ENCODE measurements at places on chromosomes 2 and 18.

- DNase-seq = no peak
These were observed 175.8 kb downstream of the IRS1 start for GRCh38 chr2:226623587-226624368.

DNA sequence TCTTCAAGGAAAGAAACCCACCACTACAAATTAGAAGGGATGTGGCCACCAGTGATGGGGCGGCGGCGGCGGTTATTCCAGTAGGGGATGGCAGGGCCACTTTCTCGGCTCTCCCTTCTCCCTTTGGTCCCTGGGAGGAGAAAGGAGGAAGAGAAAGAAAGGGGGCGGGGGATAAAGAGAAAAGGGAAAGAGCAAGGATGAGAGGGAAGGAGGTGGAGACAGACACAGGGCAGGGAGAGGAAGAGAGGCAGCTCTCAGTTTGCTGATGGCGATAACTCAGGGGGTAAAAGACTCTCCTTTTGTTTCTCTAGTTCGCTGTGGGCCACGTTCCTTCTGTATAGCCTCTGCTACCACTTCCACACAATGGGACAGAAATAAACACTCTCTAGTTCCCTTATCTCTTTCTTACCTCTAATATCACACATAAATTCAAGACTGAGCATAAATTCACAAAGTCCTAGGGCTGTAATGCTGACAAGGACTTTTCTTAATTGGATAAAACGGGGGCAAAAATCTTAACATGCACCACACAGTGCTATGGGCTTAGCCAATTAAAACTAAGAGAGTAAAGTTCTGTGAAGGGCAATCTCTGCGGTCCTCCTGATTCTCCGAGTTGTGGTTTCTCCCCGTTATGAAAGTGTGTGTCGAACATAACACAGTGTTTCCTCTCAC lies 14.6 kb downstream of the SFT2D3 start:
- DNase-seq = no peak

DNA sequence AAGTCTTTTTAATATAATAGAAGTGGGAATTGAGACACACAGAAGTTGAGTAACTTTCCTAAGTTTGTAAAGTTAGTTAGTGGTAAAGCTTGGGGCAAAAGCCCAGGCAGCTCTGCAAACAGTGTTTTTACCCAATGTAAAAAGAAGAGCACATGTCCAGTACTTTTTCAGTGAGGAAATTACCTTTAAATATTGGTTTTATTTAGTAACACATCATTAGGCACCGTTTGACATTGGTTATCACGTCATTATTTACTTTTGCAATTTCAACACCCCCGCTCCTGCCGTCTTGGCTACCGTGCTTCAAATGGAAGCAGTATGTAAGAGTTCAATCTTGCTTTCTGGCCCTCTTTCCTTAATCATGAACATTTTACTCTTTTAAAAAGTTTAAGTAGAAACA lies 807.9 kb downstream of the EPHA4 start:
- no peak for DNase-seq

DNA sequence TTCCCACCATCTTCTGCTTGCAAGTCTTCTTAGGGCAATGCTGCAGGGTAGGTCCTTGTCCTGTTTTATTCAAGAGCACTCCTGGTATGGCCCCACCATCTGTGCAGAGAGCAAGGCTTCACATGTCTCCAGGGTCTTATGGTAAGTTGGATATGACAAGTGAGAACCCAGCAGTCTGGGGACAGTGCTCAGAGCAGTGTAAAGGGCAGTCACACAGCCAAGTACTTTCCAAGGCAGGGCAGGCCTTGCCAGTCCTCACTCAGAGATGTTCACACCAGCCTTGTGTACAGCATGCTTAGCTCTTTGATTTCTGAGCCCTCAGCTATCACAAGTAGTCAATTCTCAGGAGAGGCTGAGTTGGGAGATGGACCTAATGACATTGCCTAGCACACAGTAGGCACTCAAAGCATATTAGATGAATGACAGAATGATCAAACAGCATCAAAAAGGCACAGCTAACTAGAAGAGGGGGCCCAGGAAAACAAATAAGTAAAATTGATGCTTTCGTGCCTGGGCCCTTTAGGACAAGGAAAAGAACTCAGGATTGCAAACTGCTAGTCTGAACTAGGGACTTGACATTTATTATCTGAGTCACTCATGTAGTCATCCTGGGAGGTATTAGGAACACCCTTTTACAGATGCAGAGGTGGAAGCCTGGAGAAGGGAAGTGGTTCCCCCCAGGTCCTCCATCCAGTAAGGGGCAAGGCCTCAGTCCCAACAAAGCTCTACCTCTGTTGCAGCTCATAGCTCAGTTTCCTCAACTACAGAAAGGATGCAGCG lies 86.7 kb upstream of the CTAGE1 start:
- DNase-seq = no peak

GRCh38 chr18:394987-395362 lies 105.5 kb downstream of the COLEC12 start:
- DNase-seq = no peak

- DNase-seq = no peak
These were observed 767 bp upstream of the CCDC102B start for GRCh38 chr18:68796936-68797690.

- DNase-seq = no peak
These were observed 35.6 kb downstream of the TWIST2 start for GRCh38 chr2:238883421-238883901.

DNA sequence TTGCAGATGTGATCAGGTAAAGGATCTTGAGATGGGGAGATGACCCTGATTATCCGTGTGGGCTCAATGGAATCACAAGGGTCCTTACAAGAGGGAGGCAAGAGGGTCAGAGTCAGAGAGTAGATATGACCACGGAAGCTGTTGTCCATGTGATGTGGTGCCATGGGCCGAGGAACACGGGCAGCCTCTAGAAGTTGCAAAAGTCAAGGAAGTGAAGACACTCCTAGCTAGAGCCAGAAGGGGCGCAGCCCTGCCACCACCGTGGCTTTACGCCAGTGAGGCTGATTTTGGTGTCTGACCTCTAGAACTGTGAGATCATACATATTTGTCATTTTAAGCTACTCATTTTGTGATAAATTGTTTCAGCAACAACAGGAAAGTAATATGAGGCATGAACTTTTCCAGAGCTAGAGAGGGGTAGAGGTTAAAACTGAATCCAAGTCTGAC lies 114.4 kb downstream of the CAPN13 start:
- DNase-seq = no peak

GRCh38 chr2:73414696-73415095 lies 29.1 kb downstream of the ALMS1 start:
- DNase-seq = no peak

DNA sequence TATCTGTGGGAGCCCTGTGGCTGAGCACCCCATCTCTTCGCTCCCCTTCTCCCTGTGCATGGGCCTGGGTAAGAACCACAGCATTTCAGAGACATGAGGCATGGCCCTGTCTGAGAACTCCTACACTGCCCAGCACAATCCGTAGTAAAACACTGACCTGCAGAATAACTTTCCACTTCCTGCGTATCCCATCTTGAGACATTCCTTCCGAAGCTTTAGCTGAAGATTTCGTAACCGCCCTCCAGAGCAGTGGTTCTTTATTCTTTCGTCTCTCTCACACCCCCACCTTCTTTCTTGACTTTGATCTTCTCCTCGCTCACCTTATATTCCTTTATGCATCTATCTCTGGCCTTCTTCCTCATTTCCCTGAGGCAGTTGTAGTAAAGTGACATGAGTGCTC lies 381.1 kb downstream of the HRH4 start:
- no peak for DNase-seq

DNA sequence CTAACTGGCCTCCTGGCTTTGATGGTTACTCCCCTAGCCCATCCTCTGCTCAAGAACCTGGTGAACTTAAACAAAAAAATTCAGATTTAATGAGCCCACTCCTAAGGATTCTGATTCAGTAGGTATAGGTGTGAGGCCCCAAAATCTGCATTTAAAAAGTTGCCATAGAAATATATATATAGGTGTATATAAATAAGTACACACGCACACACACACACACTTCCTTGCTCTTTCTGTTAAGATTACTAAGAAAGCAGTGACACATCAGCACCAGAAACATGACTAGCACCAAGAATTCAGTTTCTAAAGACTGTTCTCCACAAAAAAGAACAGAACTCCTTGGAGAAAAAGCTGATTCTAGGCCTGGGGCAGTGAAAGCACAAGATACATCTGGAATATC lies 17.8 kb downstream of the EML6 start:
- no peak for DNase-seq

GRCh38 chr2:38716185-38716584 lies 35.0 kb downstream of the SRSF7 start:
- no peak for DNase-seq

DNA sequence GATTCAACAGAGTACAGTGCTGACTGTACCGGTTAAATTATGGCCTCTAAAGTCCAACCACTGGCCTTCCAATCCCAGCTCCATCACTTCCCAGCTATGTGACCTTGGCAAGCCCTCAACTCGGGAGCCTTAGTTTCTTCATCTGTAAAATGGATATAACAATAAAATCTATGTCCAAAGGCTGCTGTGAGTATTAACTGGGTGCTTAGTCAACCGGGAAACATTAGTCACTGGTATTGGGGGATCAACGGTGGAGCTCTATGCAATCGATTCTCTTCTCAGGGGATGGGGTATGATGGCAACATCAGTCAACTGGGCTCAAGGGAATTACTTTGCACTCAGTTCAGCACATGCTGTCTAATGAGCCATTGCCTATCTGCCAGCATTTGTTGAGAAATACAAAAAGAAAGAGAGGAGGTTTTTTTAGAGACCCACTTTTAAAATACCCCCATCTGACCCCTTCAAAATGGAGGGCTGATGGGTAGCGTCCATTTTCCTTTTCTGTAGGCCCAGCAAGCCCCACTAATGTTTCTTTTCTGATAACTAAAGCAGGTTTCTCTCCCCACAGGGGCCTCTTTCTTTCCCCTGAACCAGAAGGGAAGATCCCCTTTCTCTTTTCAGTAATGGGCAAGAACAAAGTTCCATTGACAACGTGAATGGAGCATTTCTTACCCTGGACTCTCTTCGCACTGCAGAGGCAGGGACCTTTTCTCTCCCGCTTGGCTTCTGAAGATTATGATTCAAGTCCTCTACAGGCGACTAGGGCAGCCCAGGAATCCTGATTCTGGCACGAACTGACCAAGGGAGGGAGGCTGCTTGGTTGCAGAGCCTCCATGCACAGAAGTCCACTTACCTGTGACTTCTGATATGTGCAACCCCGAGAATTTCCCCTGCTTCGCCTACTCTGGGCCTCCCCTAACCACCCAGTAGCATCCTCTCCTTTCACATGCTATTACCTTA lies 8.7 kb upstream of the AGFG1 start:
- peak; percentile 57 for DNase-seq

DNA sequence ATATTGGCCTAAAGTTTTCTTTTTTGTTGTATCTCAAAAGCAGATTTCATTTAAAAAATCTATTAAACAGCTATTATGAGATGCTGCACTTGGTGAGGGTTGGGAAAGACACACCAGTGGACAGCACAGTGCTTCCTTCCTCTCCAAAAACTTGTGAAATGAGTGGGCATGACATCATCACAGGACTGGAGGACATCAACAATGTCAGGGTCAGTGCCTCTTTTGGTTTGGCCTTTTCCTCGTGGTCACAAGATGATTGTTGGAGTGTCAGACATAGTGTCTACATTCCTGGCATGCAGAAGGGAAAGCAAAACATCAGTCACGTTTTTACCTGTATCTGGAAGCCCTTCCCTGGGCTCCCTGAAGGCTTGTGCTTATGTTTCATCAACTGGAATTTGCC lies 49.6 kb downstream of the IL1R2 start:
- no peak for DNase-seq

GRCh38 chr2:78861546-78861945 lies 164.0 kb upstream of the REG3G start:
- DNase-seq = no peak

DNA sequence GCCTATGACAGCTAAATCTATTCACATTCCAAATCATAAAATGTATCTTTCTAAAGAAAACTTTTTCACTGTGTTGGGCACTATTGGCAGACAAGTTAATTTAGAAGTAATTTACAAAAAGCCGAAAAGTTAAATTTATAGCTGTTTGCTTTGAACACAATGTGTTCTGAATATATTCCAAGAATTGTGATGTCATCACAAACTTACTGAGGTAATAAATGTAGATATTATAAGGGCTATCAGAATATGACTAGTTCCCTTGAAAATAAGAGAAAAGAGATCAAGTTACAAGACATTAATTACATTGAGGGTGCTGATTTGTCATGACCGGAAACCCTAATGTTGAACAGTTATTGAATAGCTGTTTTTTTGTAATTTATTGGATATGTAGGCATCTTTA lies 153.9 kb upstream of the SCN7A start:
- no peak for DNase-seq

- no peak for DNase-seq
These were observed 26.9 kb downstream of the GALM start for GRCh38 chr2:38692636-38693318.

- DNase-seq = no peak
These were observed 193.2 kb upstream of the MEX3C start for GRCh38 chr18:51390702-51391101.

GRCh38 chr2:58497168-58497567 lies 256.0 kb upstream of the FANCL start:
- DNase-seq = no peak

DNA sequence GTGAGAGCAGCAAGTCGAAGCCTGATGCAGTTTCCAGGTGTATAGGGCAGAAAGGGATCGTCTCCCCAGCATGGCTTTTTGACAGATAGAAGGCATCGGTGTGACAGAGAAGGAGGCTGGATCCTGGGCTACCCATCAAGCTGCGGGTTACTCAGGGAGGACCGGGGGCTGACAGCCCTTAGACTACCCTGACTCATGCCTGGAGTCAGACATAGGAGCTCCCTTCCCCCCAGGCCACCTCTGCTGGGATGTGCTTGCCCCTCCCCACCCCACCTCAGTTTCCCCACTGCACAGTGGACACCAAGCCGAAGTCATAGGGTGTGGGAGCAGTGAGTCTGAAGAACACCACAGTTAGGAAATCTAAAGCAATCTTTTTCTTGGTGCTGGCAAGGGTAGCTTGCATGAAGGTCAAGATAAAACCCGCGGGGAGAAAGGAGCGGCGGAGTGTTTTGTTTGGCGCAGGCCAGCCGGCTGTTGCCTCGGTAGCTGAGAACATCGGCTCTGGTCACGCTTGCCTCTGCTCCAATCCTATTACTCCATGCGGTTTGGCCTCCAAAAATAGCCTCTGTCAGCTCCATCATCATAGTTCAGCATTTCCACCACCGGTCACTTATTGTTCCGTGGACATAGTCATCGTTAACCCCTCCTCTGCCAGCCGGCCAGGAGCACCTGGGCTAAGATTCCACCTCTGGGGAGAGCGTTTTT lies 169.2 kb upstream of the GLI2 start:
- no peak for DNase-seq

DNA sequence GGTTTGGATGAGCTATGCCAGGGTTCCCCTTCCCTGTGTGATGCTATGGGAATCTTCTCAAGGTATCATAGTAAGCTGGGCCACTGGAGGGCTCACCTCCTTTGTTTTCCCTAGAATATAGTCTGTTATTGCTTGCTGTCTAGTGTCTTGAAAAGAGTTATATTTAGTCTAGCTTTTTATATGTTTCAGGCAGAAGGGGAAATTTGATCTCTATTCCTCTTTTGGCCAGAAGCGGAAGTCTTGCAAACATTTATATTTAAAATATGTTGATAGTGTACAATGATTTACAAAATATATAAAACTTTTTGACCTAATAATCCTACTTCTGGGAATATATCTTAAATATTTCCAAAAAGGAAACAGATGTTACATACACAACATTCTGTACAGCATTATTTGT lies 260.7 kb downstream of the FHOD3 start:
- no peak for DNase-seq

Data from activated T-cell treated with anti-CD3 and anti-CD28 coated beads, Interleukin-2, amount 50 U/mL, for 72 hours (primary cell).